ENCODE measurements at places on chromosomes 3 and 15.

DNA sequence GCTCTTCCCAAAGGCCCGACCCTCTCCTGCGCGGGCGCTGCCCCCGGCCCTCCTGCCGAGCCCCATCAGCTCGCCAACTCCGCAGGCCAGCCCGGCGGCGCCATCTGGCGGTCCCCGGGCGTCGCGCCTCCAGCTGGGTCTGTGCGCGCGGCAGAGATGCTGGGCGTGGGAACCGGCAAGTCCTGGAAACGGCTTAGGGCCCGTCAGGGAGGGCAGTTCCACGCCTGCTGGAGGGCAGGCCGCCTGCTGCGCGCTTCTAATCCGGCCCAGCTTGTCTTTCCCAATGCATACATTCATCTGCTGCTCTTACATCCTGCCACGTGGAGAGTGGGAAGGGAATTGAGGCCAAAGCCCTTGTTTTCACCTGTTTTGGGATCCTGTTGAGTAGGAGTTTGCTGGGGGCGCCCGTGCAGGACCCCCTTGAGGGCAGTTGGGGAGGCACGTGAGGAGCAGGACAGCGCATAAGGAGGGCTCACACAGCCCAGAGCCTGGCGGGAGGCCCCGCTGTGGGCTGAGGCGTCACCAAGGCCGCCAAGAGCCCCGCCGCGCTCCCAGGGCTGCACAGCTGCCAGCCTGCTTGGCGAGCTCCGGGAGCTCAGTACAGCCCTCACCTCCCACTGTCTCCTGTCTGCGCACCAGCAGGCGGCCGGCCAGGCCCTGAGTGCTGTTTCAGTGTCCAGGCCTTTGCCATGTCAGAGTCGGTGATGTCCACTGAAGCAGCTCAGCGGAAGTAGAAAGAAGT is 165.6 kb downstream of the NSMCE3 start:
- H3K27me3 ChIP-seq = no peaks in the 10 kb centered on the region
- H3K27ac ChIP-seq = no peak overlapping the region
- no peak overlapping the region for H3K4me3 ChIP-seq
- H3K4me1 ChIP-seq = no peaks in the 10 kb centered on the region

DNA sequence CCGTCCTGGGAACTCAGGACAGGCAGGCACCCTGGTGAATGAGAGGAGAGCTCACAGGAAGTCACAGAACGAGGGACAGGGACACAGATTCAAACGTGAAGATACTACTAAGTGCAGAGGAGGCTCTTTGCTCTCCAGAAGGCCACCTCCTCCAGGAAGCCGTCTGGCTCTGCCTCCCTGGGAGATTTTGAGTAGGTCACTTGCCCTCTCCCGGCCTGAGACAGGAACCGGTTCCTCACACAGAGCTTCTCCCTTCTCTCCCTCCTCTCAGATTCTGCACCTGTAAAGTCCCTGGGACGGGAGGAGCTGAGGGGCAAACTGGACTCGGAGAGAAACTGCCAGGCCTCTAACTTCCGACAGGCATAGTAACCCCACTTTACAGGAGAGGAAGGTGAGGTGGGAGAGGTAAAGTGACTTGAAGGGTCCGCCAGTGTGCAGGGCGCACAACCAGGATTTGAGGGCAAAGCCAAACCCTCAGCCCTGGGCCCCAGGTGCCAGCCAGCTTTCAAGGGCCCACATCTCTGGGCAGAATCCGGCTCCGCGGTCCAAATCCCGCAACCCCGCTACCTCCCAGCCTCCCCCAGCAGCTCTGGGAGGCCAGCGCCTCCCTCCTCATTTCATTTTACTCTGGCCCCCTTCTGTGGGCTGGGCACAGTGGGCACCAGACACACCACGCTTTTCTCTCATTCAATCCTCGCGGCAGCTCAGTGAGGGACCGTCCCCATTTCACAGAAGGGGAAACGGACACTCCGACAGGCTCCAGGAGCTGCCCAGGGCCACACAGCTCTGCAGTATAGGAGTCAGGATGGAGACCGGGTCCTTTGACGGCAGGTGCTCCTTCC is 150.2 kb downstream of the SMAD6 start:
- H3K4me1 ChIP-seq = peaks cover 17% of the 10 kb centered on the region
- H3K36me3 ChIP-seq = no peaks in the 10 kb centered on the region
- H3K4me3 ChIP-seq = no peak overlapping the region
- no peaks in the 10 kb centered on the region for H3K27me3 ChIP-seq
- no peak for DNase-seq

DNA sequence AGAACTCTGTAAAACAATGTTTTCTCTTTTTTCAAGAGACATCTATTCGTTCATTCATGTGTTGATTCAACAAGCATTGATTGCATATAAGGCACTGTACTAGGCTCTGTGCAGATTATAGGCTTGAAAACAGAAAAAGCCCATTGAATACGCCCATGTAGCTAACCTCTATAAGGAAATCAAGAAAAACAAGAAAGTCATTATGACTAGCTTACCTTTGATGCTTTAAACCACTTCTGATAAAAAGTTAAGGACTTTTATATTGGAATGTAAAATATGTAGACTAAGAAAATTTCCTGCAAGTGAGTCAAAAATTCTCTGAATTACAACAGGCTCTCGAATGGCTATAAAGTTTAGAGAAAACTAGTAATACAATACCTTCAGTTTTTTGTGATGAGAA is 92.5 kb downstream of the BDH1 start:
- H3K4me3 ChIP-seq = no peak overlapping the region
- H3K4me1 ChIP-seq = peaks cover 17% of the 10 kb centered on the region
- no peaks in the 10 kb centered on the region for H3K27me3 ChIP-seq

GRCh38 chr3:72679540-72680198 is 168.6 kb downstream of the SHQ1 start:
- no peaks in the 10 kb centered on the region for H3K36me3 ChIP-seq
- H3K27ac ChIP-seq = no peak overlapping the region
- no peak for DNase-seq
- H3K4me1 ChIP-seq = no peaks in the 10 kb centered on the region
- H3K27me3 ChIP-seq = no peaks in the 10 kb centered on the region

- H3K4me1 ChIP-seq = no peaks in the 10 kb centered on the region
- no peak overlapping the region for H3K4me3 ChIP-seq
- no peaks in the 10 kb centered on the region for H3K36me3 ChIP-seq
Measured at GRCh38 chr15:78685159-78685921, 44.3 kb upstream of the CHRNB4 start.

GRCh38 chr3:119352863-119353527 is 58.8 kb downstream of the ARHGAP31 start:
- no peak overlapping the region for H3K4me3 ChIP-seq
- H3K27ac ChIP-seq = no peak overlapping the region
- no peaks in the 10 kb centered on the region for H3K27me3 ChIP-seq
- no peaks in the 10 kb centered on the region for H3K4me1 ChIP-seq

GRCh38 chr3:30162579-30162978 is 443.8 kb upstream of the TGFBR2 start:
- no peaks in the 10 kb centered on the region for H3K4me1 ChIP-seq
- no peaks in the 10 kb centered on the region for H3K27me3 ChIP-seq
- no peak overlapping the region for H3K27ac ChIP-seq
- H3K36me3 ChIP-seq = no peaks in the 10 kb centered on the region

Measured in body of pancreas (tissue), 4 donors.